K562 (cell line): ENCODE measurements at places on chromosomes 6 and 20. TPM values are rescaled to one million over a fixed set of nuclear protein-coding genes. Genes with fewer than 3 reads are reported as not detected.
A peak's percentile ranks its signal among the peaks of the same experiment; 100 is the strongest.

Gene SH3BGRL2
- total RNA-seq, result 9.9 and 10.8 TPM in 2 replicates

Gene ABHD16B
- not detected in 2 replicates for total RNA-seq

GRCh38 chr6:146146836-146147235 is 118.0 kb downstream of the GRM1 start:
- H3K4me3 ChIP-seq, result no peak overlapping the region
- no peaks in the 10 kb centered on the region for H3K27me3 ChIP-seq
- no peak overlapping the region for H3K27ac ChIP-seq
- no peaks in the 10 kb centered on the region for H3K36me3 ChIP-seq
- no peak for DNase-seq

GRCh38 chr6:9540534-9541126 is 874.2 kb downstream of the TFAP2A start:
- H3K4me3 ChIP-seq, result no peak overlapping the region
- peak; percentile 49 for DNase-seq
- H3K27ac ChIP-seq, result no peak overlapping the region
- no peaks in the 10 kb centered on the region for H3K4me1 ChIP-seq
- no peaks in the 10 kb centered on the region for H3K27me3 ChIP-seq
- no peaks in the 10 kb centered on the region for H3K36me3 ChIP-seq

DNA sequence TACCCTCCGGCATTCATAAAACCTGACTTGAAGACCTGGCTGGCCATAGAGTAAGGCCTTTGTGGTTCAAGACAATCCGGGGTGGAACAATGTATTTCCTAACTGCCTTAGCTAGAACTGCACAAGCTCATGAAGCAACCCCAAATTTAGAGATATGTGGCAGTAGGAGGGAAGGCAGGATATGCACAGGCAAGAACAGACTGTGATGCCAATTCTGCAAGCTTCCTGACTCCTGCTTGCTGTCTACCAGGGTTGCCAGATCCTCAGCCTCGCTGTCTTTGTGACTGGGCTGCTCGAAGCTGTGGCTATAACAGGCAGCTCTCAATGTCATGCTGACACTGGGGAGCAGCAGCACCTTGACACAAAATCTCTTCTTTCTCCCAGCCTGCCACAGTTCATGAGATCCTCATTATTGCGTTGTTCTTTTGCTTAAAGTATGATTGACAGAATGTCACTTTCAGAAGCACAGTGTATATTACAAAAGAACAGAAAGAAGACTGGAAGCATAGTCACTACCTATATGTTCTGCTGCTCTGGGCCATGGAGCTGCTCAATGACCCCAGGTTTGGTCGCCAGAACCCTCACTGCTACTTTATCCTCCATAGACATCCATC is 18.3 kb upstream of the SHLD1 start:
- H3K36me3 ChIP-seq, result no peaks in the 10 kb centered on the region
- no peaks in the 10 kb centered on the region for H3K27me3 ChIP-seq
- no peak overlapping the region for H3K4me3 ChIP-seq
- DNase-seq, result no peak
- peaks cover 9% of the 10 kb centered on the region for H3K4me1 ChIP-seq
- H3K27ac ChIP-seq, result no peak overlapping the region
